ENCODE measurements at places on chromosomes 2 and 18.

GRCh38 chr2:168855601-168856000 lies 34.6 kb downstream of the SPC25 start:
- DNase-seq: no peak

GRCh38 chr2:137133225-137133624 lies 367.9 kb downstream of the THSD7B start:
- DNase-seq: no peak

- no peak for DNase-seq
These were observed 64.8 kb upstream of the MAL start for GRCh38 chr2:94960751-94961150.

- no peak for DNase-seq
These were observed 100.7 kb downstream of the ANKRD44 start for GRCh38 chr2:197209742-197210408.

GRCh38 chr2:197904446-197904845 lies 100.1 kb downstream of the PLCL1 start:
- DNase-seq: no peak

GRCh38 chr2:128622371-128622770 lies 303.7 kb upstream of the HS6ST1 start:
- no peak for DNase-seq

DNA sequence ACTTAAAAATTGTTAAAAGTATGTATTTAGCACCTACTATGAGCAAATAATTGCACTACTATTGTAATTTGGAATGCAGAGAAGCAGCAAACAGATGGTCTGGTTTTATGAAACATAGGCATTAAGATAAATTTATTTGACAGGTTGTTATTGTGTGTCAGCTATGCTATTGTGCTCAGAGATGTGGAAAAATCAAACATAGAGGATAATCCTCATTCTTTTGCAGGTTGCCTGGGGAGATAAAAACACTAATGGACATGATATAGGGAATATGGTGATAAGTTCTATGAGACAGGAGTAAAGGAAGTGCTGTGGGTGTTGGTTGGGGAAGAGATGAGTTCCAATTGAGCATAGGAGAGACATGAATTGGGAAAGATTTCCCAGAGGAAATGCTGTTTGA lies 71.3 kb downstream of the PPP1R1C start:
- no peak for DNase-seq

GRCh38 chr2:68839260-68839833 lies 31.9 kb downstream of the BMP10 start:
- peak; percentile 23 for DNase-seq

- DNase-seq: no peak
These were observed 27.3 kb upstream of the INHBB start for GRCh38 chr2:120318626-120319025.

- DNase-seq: no peak
These were observed 479.3 kb upstream of the NXPH2 start for GRCh38 chr2:139259422-139260051.

- no peak for DNase-seq
These were observed 168.2 kb downstream of the NEDD4L start for GRCh38 chr18:58212274-58212673.

DNA sequence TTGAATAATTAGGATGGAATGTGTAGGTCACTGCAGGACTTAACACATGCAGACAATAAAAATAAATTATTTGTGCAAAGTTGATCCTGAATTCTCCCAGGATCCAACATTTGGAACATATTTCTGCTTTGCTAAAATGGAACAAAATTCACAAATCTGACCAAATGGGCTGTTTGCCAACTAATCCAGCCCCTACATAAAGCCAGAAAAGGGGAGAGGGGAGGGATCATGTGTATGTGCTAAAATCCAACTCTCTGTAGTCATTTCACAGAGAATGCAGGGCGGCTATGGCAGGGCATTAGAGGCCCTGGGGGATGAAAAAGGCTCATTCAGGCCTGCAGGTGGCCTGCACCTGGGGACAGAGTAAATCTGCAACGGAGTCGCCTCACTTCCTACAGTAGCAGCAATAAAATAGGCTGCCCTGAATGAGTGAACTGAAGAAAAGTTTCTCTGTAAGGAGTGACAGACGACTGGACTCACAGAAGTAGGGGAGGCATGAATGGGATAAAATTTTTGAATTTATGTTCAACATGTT lies 4.0 kb upstream of the ZFP36L2 start:
- DNase-seq: no peak

DNA sequence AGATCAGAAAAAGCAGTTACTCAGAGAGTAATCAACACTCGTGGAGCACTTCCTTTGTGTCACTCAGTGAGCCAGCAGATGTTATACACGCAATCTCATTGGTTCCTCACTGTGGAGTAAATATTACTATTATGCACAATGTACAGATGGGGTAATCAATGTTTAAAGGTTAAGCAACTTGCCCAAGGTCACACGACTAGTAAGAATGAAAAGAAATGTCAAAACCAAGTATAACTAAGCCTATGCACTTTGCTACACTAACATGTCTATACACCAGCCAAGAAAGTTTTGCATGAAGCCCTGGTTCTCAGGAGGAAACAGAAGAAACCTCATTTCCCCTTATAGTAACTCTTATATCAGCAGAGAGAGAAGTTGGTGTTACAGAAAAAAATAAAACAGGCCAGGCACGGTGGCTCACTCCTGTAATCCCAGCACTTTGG lies 5.4 kb downstream of the METTL21A start:
- peak; percentile 95 for DNase-seq

DNA sequence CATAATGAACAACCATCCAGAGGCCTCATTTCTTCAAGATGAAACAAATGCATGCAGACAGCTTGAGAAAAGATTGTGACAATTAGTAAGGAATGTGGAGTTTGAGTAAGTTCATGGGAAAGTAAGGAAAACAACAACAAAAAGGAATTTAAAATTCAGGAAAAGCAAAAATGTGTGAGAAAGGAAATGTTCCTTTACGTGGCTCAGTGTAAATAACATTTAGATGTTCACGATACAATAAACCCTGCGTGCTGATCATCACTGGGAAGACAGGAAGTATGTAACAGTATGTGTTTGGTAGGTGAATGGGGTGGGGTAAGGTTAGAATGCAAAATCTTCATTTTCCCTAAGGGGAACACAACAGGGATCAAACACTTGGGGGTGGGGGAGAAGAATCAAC lies 72.7 kb downstream of the TRIP12 start:
- DNase-seq: no peak

DNA sequence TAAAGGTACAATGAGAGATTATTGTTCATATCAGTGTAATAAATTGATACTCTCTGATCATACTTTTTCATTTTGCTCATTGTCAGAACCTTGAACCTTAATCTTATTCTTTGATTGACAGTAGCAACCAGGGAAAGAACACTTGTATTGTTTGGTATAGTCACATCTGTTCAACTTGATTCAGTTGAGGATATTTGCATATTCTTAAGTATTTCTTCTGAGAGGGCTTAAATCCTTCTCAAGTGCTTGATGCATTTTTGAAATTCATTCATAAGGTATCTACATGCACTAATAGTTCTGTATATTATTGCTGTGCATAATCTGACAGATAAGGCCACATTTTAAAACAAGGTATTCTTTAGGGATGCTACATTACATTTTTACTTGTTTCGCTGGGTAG lies 118.9 kb downstream of the EHBP1 start:
- no peak for DNase-seq

- DNase-seq: no peak
These were observed 128.6 kb upstream of the KCNH7 start for GRCh38 chr2:162967147-162967546.

- no peak for DNase-seq
These were observed 16.3 kb downstream of the FBLN7 start for GRCh38 chr2:112154246-112155117.

Data from AML-193 (cell line).